ENCODE measurements at places on chromosomes 5 and 9.

DNA sequence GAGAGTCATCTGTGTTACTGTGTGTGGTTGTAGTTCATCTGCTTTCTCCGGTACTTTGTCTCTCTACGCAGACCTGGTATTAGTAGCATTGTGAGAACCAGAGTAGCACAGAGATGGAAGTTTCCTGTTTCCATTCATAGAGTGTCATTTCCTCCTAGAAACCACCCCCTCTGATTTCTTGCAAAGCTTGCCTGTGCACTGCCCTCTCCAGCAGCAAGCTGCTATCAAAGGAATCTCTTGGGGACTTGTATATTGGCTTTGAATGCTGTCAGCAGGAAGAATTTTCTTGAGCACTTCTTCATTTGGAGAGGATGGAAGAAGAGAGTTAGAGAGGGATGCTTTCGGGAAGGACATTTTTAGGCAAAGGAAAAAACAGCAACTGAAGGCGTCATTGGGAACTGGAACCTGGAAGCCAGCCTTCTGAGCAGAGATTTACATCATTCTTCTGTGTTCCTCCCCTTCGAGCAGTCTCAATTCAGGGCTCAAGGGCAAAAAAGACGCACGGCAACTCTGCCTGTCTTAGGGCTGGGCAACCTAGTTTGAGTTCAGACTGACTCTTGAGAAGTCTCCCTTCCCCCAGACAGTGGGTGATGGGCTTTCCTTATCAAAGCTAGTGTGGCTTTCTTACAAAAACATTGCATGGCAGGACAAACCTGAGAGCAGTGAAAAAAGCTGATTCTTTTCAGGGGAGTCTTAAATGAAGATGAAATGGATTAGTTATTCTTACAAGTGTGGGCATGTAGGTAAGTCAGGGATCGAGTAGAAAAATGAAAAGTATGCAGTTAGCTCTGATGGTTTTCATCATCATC lies 226.3 kb downstream of the AOPEP start:
- no peak for DNase-seq

DNA sequence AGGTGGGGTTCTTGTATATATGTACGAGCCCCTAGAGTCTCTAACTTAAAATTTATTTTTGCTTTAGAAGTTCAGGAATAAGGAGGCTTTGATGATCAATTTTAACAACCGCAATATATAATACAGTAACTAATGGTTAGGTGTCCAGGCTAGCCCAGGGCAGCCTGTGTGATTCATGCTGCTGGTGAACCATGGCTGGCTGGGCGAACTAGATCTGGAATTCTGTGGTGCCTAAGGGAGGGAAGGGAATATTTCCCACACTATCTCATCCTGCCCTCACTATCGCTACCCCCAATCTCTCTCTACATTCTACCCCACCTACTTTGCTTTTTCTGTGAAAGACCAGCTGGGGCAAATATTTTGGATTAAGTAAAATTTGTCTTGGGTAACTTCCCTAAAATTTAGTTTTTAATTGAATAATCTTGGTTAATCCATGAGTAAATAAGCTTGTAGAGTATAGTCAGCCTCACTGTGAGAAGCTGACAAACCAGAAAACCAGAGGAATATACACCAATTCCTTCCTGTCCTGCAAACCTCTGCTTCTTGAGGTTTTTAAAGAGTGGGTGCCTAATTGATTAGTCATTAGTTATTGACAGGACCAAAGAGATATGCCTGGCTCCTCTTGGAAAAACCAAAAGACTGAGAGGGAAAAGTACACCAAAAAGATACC lies 115.1 kb upstream of the CCDC152 start:
- no peak for DNase-seq

GRCh38 chr5:169696621-169697510 lies 59.8 kb downstream of the DOCK2 start:
- DNase-seq: no peak

- no peak for DNase-seq
These were observed 8.4 kb upstream of the UBAP1 start for GRCh38 chr9:34170237-34170991.

DNA sequence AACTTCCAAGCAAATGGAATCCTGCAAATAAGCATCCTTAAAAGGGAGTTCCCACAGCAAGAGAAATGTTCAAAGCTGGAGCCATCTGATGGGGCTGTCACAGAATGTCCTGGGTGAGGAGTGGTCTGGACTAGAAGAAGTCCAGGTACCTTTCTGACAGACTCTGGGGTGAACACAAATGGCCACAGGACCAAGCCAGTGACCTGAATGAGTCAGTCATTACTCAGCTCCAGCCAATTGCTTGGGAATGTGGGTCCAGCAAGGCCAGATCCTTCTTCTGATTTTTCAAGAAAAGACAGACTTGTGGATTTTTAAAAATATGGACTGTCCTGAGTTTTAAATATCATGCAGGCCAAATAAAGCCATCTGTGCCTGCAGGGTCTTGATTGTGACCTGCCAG lies 30.1 kb downstream of the GALNT10 start:
- DNase-seq: no peak

DNA sequence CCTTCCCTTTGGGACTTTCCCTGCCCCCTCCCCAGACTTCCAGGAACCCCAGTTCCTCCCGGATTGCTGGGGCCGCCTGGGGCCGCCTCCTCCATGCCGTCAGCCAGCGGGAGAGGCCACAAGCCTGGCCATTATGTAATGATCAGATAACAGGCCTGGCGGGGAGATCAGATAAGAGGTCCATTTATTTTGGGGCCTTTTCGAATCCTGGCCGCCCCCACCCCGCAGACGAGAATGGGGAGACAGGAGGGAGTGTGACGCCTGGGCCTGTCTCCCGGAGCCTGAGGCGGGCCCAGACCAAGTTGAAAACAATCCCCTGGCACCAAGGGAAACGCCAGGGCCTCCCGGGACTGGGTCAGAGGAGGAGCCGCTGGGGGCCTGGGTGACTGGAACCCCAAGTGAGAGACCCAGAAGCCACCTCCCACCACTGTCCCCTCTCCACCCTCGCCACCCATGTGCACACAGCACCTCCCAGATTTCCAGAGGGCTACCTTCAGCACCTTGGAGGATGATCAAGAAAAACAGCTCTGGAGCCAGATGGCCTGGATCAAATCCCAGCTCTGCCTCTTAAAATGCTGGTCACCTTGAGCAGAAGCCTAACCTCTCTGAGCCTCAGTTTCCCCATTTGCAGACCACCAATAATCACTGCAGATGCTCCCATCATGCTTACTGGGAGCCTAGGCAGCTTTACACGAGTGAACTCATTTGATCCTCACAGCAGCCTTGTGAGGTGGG lies 7.8 kb downstream of the ENG start:
- DNase-seq: no peak
